ENCODE measurements at places on chromosomes 2 and 18.

GRCh38 chr2:26758790-26759321 lies 5.2 kb upstream of the SLC35F6 start:
- DNase-seq, result no peak

GRCh38 chr2:98333922-98334321 lies 12.3 kb upstream of the CNGA3 start:
- no peak for DNase-seq

- no peak for DNase-seq
Observed at GRCh38 chr18:73785300-73785699, 362.3 kb downstream of the FBXO15 start.

DNA sequence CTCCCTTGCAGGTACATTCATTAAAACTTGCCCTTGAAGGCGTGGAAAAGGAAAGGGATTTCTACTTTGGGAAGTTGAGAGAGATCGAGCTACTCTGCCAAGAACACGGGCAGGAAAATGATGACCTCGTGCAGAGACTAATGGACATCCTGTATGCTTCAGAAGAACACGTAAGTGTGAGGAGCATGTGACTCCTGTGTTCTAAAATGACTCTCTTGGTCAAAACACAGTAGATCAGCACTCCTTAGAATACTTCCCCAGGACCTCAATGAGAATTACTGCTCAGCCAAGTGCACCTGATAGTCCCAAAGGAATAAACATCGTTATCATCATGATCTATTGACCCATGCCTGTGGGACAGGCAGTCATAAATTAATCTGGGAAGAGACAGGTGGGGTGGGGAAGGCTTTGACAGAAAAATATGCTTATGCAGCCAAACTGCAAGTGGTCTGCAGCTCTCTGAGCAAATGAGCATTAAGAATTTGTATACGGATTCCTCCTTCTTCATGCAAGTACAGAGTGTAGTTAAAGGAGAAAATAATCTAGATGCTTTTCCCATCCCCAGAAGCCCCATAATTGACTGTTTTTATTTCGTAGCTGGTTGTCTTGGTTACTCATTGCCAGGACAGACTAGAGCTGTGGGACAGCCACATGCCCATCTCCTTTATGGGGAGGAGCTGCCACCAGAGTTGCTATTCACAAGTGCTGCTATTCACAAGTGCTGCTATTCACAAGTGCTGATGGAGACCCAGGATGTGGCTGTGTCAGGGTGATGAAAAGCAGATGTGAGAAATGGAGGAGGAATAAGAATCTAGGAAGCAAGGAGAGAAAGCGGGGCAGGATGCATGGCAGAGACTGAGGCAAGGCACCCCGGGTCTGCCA lies 91.0 kb downstream of the MAPRE2 start:
- DNase-seq, result no peak

DNA sequence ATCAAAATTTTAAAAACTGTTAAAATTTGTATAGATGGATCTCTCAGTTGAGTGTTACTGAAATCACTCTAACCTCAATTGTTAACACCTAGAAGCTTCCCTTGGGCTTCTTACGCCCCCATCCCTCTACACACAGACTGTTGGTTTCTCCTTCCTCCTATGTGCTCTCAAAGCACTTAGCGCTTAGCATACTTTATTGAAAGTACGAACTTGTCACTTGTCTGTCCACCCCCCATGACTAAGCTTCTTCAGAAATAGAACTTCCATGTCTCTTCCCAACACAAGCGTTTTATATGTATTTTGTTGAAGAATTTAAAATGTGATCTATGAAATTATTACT lies 441 bp downstream of the MPHOSPH10 start:
- DNase-seq, result no peak

DNA sequence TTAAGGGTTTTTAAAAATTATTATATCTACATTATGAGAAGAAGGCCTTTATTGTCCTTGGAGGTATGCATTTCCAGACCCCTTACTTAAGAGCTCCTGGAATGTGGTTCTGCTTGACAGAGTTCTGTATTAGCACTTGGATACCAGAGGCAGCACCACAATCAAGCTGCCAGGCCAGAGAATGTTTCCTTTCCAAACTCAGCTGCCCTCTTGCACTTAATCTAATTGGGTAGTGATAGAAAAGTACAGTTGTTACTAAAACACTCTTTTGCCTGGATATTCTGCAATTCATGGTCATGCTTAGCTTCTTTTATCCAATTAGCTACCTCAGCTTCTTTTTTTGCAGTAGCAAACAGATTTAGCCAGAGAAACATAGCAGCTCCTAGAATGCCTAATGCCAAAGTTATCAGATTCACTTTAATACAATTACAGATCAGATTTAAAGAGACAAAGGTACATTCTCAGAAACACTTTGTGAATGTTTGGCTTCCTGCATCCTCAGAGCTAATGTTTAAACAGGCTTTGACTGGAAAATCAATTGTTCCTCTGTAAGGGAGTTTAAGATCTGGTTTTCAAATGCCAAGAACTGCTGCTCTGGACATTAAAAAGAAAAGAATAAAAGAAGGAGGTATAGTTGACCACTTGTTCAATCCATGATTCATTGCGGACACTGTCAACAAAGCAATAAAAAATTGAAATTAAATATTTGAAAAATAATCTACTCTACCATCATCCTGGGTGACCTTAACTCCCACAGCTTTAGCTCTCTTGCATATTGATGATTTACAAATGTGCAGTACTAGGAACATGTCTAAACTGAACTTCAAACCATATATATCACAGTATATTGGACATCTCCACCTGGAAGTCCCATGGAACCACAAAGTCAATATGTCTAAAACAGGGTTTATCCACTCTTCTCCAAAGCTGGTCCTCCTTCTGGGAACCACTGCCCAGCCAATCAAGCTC lies 12.8 kb downstream of the NOSTRIN start:
- DNase-seq, result no peak

DNA sequence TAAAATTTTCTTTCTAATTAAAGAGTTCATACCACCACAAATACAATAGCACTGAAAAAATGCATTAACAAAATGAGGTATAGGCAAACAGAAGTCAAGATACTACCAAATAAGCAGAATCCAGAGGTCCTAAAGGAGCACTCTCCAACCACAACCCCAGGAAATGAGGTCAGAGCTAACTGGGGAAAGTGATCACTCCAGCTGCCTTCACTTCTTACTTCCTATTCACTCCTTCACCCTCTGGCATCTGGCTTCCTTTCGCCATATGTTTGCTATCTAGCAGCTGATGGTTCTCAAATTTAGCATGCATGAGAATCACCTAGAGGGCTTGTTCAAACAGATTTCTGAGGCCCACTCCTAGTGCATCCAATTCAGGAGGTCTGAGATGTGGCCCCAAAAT lies 212.6 kb upstream of the ACVR2A start:
- DNase-seq, result no peak

GRCh38 chr2:73886357-73886756 lies 6.5 kb upstream of the ACTG2 start:
- peak; percentile 33 for DNase-seq

DNA sequence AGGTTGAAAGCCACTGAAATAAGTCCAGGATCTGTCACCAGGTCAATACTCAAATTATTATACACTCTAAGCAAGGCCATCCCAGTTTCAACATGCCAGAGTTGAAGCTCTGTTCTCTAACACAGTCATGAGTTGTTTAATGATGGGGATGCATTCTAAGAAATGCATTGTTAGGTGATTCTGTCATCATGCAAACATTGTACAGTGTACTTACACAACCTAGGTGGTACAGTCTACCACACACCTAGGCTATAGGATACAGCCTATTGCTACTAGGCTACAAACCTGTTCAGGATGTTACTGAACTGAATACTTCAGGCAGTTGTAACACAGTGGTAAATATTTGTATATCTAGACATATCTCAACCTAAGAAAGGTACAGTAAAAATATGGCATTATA lies 162.2 kb downstream of the BAZ2B start:
- no peak for DNase-seq

GRCh38 chr2:191758518-191759507 lies 80.9 kb downstream of the NABP1 start:
- peak; percentile 23 for DNase-seq

- DNase-seq, result no peak
Observed at GRCh38 chr18:62183578-62184195, 3.2 kb downstream of the PIGN start.

DNA sequence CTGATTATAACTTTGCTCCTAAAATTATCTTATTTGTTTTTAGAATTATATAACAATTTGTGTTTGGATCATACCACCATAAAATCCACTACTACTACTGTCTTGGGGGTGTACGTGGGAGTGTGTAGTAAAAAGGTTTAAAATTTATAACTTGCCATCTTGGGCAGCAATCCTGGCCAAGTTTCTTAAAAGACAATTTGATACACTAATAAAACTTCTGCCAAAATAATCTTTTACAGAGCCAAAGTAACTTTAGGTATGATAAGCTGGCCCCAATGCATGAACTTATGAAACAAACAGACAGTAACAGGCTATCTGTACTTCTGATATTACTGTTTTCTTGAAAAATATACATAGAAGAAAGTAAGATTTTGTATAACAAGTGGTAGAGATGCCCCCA lies 11.3 kb upstream of the UBE2E3 start:
- no peak for DNase-seq

- no peak for DNase-seq
Observed at GRCh38 chr18:79932907-79933306, 18.5 kb downstream of the SLC66A2 start.

DNA sequence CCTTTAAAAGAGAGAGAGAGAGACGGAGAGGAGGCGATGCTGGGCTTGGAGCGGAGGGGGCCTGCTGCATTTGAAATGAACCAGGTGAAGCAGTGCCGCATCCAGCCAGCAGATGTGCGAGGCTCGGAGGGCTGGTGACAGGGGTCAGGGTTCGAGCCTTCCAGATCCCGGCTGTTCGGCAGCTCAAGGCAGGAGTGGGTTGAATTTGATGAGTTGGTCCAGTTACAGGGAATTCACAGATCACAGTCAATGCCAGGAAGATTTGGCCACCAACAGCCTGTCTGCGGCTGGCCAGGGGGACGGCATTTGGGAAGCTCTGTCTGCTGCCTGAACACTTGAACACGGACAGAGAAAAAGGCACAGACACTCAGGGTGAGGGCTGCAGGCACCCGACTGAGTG lies 48.6 kb downstream of the PTGR3 start:
- no peak for DNase-seq

GRCh38 chr2:71008342-71008741 lies 13.7 kb upstream of the TEX261 start:
- no peak for DNase-seq

DNA sequence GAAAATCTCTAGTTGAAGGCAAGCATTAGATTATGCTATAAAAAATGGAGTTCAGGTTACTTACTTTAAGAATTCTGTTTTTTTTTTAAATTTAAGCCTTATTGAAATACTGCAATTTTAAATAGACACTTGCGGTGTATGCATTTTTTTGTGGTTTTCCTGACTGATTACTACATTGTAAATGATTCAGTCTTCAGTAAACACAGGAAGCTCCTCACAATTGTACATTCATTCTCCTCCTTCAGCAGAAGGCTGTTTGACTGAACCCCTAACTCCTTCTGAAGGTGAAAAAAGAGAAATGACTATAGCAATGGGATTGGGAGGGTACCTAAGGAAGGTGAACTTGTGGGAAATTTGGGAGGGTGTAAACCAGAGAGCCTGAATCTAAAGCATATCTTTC lies 136.1 kb downstream of the GCA start:
- no peak for DNase-seq

GRCh38 chr2:192195548-192196418 lies 1.1 kb upstream of the TMEFF2 start:
- DNase-seq, result no peak

DNA sequence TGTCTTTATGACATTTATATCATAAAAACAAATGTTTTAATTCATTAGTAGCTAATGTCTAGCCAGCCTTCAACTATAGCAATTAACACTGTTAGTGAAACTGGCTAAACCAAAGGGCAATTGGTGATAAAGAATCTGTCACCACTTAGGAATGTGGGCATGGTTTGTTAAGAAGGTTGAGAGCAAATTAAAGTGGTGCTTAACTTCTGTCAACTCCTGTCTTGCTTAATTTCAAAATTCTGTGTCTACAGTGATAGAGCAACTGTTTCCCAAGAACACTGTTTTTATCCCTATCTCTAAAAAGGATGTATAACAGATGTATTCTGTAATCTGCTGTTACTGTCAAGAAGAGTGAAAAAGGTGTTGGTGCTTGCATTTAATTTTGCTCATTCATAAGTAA lies 36.5 kb downstream of the CFAP36 start:
- no peak for DNase-seq

DNA sequence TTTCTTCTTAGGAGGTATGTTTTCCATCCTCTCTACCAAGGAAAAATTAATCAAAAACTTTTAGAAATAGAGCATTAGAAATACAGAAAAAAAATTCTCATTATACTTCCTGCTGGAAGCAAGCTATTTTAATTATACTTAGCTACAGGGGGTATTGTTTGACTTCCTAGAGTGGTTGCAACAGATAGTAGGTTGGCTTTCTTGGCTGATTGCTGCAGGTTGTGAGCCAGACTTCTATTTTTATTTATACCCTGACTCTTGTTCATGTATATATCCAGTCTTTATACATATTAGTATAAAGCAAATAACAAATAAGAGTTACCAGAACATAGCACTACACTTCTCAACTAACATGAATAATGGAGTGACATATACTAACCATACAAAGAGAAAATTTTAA lies 460.8 kb upstream of the REG3G start:
- no peak for DNase-seq

- no peak for DNase-seq
Observed at GRCh38 chr2:73290049-73290839, 3.1 kb downstream of the EGR4 start.

- no peak for DNase-seq
Observed at GRCh38 chr2:168587307-168587706, 131.2 kb downstream of the CERS6 start.

GRCh38 chr2:70261501-70261900 lies 3.6 kb downstream of the PCYOX1 start:
- no peak for DNase-seq

DNA sequence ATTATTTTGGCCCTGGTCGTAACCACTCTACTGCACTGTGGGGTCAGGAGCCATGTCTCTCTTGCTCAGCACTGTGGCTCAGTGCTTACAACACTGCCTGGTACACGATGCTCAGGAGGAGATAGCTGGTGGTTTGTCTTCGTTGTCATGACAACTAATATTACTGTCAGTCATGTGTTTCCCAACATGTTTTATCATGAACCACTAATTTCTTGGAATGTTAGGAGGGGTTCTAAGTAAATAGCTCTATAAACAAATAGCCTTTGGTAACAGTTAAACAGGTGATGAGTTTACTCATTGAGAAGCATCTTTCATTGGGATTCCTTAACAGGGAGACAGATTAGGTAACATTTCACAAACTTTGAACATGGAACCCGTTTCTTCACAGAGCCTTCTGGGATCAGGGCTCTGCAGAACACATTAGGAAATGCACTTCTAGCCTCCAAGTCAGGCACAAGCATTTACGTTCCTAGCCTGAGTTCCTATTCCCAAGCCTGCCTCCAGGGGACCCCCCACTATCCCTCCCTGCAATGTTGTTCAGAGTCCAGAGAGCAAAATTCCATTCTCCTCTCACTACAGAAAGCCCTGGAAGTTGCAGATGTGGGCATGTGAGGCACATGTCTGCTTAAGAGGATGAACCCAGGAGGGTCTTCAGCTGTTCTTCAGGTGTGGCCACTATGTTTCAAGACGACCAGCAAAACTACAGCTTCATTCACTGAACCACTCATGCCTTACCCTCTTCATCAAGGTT lies 6.4 kb upstream of the RBM44 start:
- no peak for DNase-seq
